ENCODE measurements at places on chromosomes 6 and 20. TPM values are rescaled to one million over a fixed set of nuclear protein-coding genes. Genes with fewer than 3 reads are reported as not detected.

The HLA-DPA1 gene
- 517 TPM for total RNA-seq

GRCh38 chr20:47741669-47742608 lies 43.3 kb downstream of the SULF2 start:
- no peak for DNase-seq

GRCh38 chr6:34486106-34486740 lies 20.3 kb downstream of the PACSIN1 start:
- peak; percentile 44 for DNase-seq

DNA sequence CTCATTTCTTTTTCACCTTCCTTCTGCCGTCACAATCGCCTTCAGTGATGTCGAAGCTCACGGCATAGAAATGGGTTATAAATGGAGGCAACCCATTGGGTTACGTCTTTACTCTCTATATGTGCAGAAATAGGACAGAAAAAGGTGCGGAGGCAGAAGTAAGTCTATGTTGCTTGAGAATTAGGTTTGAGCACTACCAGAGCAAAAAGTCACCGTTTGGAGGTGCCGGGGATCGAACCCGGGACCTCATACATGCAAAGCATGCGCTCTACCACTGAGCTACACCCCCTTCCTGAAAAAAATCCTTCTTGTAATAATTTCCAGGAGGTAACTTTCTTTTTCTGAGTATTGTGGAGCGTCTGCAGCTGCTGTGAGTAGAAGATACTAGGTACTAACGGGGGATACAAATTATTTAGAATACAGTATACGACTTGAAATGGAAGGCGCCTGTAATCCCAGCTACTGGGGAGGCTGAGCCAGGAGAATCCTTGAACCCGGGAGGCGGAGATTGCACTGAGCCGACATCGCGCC lies 134.2 kb downstream of the TRIM27 start:
- no peak for DNase-seq

DNA sequence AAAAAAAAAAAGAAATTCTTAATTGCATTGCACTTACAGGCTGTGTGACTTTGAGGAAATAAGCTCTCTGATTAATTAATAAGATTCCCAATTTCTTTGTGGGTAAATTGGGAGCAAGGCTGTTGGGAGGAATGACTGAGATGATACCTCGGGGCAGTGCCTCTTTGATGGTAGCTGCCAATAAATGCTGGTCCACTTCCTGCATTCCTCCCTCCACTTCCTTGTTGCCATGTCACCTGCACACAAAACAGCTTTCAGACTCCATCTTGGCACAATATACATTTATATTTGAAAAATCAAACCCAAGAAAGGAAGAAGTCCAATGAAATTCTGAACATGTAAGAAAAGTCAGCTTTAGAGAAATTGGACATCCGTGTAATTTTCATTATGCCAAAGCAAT lies 45.1 kb downstream of the MTHFD1L start:
- no peak for DNase-seq

The SUMO4 gene
- 4.9 TPM for total RNA-seq

The RPS21 gene
- 3,909 TPM for total RNA-seq

- no peak for DNase-seq
Observed at GRCh38 chr6:156348849-156349248, 428.3 kb upstream of the ARID1B start.

DNA sequence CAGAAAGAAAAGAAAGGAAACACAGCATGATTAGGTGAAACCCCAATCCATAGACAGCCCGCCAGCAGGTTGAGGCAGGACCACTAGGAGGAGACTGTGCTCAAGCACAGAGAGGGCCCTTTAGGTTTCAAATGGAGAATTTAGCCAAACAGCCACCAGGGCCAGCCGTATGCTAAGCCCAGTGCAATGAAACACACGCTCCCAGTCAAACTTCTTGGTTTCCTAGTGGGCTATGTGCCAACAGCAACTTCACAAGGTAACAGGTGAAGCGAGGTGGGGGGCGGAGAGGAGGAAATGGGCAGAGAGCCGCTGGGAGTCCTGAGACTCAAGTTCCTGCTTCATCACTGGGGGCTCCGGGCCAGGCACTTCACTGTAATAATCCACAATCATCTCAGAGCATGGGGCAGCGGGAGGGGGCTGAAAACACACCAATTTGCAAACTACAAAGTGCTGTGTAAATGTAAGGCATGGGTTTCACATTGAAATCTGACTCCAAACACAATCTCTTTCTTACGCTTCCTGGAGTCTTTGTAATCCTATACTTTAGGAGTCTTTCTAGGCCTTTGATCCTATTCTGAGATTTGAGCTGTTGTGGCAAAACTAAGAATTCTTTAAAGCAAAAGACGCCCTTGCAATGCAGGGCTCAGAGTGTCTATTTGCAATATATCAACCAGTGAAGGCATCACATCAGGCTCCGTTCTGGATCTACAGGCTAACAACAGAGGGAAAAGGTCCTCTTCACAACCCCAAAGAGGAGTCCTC lies 117.3 kb downstream of the OPRM1 start:
- DNase-seq, result peak; percentile 83

The KIAA1755 gene
- 5.1 TPM for total RNA-seq

- DNase-seq, result no peak
Observed at GRCh38 chr20:44186674-44187053, 324 bp downstream of the JPH2 start.

GRCh38 chr6:73123632-73124329 lies 101.5 kb downstream of the KHDC1L start:
- no peak for DNase-seq

The TNFRSF6B gene
- 8.9 TPM for total RNA-seq

GRCh38 chr6:168400037-168400436 lies 40.9 kb upstream of the SMOC2 start:
- no peak for DNase-seq

- no peak for DNase-seq
Observed at GRCh38 chr20:9474835-9475415, 39.5 kb upstream of the LAMP5 start.

The F13A1 gene
- 14.9 TPM for total RNA-seq

DNA sequence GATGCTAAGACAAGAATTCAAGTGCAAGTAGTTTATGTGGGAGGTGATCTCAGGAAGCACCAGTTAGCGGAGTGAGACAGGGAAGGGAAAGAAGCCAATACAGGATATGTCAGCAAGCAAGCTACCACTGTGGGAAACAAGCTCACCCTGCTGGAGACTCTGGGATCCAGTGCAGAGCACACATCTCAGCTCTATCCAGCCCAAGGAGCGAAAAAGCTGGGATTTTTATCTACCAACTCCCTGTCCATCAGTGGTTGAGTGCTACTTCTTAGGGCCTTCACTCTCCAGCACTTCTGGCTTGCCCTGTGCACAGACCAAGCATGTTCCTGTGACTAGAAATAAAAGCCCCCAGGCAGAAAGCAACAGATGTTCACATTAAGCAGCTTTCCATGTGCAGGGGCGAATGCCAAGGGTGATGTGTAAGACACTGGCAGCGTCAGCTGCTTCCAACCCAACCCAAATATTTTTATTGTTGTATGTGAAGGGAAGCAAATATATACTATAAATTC lies 10.8 kb upstream of the RNF24 start:
- no peak for DNase-seq

DNA sequence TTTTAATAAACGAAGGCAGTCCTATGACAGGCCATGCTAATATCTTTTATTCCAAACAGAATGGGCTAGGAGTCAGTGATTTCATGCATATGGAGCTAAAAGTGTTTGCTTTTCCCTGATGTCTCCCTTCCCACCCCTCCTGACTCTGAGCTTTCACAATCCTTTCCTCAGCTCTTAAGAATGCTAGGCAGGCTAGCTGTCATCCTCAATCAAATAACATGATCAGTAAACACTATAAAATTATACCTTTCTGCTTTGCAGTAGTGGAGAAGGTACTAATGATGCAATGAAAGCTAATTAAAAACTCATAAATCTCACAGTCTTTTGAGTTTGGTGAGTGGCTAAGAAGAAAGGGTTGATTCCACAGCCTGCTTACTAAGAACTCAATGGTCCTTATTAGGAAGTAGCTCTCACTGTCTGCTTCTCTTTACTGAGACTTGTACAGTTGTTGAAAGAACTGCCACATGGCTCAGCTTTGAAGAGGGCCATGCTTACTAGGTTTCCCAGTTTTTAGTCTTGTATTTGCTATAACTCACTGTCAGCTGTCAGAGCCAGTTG lies 250.9 kb upstream of the JAG1 start:
- no peak for DNase-seq

The PRDM13 gene
- total RNA-seq, result not detected

The OR12D1 gene
- not detected for total RNA-seq

GRCh38 chr6:160259598-160259997 lies 977 bp upstream of the SLC22A2 start:
- DNase-seq, result no peak

DNA sequence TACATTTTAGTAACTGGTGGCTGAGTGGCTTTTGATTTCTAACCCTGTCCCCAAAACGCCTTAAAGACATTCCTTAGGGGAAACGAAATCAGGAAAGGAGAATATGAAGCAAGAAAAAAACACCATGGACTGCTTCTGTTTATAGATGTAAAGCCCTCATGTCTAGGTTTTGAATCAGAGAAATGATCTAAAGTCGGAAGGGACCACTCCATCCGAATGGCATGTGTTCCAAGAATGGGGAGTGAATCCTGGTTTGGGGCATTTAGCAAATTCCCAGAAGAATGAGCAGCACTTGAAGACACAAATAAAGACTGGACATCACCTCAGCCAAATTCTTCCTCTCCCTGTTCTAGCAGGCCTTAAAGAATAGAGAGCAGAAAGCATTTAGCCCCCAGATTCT lies 65.6 kb downstream of the CAP2 start:
- DNase-seq, result no peak

- DNase-seq, result no peak
Observed at GRCh38 chr20:59035381-59035780, 3.2 kb upstream of the ATP5F1E start.

GRCh38 chr20:57398901-57399535 lies 7.8 kb downstream of the RBM38 start:
- DNase-seq, result peak; percentile 82

DNA sequence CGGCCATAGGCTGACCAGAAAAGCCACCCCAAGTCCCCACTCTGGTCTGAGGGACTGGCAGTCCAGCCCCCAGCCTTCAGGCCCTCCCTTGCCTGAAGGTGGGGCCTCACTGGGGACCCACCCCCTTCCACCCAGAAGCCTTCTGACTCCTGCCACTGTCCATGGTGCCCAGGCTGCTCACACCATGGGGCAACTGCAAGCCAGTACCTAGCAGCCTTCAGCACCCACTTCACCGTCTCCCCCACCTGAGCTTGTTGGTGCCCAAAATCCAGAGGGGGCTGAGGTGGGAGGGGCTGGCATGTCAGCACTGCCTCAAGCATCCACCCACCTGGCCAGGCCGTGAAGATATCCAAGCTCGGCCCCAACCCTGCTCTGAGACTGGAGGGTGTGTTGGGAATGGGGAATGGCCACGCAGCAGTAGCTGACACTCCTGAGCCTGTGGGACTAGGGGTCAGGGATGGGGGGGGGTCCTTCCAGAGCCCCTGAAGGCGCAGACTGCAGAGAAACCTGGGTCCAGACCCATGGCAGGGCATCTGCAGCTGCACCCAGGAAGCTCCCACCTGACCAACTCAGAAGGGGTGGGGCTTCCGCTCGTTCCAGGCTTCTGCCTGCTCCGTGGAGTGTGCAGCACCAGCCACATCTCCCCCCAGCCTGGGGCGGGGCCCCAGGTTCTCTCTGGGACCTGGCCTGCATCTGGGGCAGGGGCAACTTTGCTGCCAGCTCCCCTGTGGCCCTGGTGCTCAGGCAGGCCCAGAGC lies 942.1 kb upstream of the EPHA7 start:
- DNase-seq, result peak; percentile 60

DNA sequence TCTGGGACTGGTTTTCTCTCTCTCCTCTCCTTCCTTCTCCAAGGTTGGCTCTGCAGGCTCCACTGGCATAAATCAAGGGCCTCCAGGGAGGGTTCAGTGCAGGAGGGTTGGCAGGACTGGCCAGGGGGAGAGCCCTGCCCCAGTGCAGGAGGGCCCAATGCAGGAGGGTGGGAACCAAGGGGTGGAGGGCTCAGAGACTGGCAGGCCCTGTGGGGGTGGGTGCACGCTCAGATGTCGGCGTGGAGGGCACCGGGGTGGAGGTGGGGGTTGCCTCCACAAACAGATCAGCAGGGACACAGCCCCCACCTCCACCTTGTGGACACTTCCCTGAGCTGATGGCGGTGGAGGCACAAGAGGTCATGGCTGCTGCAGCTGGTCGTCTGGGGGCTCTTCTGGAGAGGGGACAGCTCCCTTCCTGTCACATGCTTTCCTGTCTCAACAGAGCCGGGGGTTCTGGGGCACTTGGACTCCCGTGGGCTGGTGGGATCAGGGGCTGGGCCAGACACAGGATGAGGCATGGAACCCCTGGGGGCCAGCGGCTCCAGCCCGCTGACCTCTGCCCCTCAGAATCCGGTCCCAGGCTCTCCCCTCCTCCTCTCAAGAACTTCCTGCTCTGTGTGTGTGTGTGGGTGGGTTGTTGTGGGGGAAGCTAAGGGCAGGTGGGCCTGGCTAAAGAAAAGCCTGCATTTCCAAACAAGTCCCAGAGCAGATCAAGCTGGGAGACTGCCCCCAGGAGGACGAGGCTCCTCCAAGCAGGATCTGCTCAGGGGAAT lies 2.7 kb upstream of the ABHD16B start:
- peak; percentile 85 for DNase-seq

- DNase-seq, result no peak
Observed at GRCh38 chr20:37421988-37422387, 76.0 kb downstream of the SRC start.

GRCh38 chr6:42007286-42008137 lies 42.8 kb upstream of the TAF8 start:
- peak; percentile 88 for DNase-seq

GRCh38 chr20:3218307-3218988 lies 9.2 kb downstream of the ITPA start:
- peak; percentile 93 for DNase-seq

The VSX1 gene
- not detected for total RNA-seq

The OR2B2 gene
- not detected for total RNA-seq

The MUC21 gene
- not detected for total RNA-seq

The TTK gene
- 1.5 TPM for total RNA-seq

- DNase-seq, result no peak
Observed at GRCh38 chr6:62974452-62974851, 236.8 kb upstream of the FKBP1C start.

The CNR1 gene
- 2.5 TPM for total RNA-seq

- peak; percentile 17 for DNase-seq
Observed at GRCh38 chr20:61752576-61752975, 313.1 kb downstream of the TAF4 start.

- no peak for DNase-seq
Observed at GRCh38 chr6:166562726-166563125, 23.8 kb downstream of the RAMACL start.

- no peak for DNase-seq
Observed at GRCh38 chr20:16381444-16381843, 191.8 kb downstream of the KIF16B start.

The SDCBP2 gene
- 7.1 TPM for total RNA-seq

- no peak for DNase-seq
Observed at GRCh38 chr6:109434456-109434855, 6.0 kb downstream of the PPIL6 start.

All from spleen (tissue), 13 donors.